ENCODE measurements at places on chromosomes 1 and 21.

DNA sequence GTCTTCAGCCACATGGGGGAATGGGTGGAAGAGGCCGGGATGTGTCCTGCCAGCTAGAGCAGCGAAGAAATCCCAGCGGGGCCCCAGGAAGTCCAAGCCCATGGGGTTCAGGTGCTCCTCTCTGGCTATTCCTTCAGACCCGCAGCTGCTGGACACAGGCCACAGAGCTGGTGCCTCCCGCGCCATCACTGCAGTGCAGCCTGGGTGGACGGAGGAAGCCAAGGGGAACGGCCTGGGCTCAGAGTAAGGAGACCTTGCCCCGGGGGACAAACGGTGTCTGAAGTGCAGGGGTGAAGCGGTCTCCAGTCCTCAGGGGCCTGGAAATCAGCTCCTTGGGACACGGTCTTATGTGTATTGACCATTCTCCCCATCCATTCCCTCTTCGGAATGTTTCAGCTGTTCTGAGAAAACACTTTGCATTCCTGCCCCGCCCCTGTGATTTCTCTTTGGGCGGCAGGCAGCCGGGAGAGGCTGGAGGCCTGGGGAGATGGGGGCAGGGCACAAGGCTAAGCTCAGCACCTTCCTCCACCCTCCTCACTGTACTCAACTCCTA lies 18.4 kb downstream of the MTHFR start:
- DNase-seq: no peak

- DNase-seq: no peak
Measured at GRCh38 chr1:78340006-78340405, 150.8 kb upstream of the PTGFR start.

DNA sequence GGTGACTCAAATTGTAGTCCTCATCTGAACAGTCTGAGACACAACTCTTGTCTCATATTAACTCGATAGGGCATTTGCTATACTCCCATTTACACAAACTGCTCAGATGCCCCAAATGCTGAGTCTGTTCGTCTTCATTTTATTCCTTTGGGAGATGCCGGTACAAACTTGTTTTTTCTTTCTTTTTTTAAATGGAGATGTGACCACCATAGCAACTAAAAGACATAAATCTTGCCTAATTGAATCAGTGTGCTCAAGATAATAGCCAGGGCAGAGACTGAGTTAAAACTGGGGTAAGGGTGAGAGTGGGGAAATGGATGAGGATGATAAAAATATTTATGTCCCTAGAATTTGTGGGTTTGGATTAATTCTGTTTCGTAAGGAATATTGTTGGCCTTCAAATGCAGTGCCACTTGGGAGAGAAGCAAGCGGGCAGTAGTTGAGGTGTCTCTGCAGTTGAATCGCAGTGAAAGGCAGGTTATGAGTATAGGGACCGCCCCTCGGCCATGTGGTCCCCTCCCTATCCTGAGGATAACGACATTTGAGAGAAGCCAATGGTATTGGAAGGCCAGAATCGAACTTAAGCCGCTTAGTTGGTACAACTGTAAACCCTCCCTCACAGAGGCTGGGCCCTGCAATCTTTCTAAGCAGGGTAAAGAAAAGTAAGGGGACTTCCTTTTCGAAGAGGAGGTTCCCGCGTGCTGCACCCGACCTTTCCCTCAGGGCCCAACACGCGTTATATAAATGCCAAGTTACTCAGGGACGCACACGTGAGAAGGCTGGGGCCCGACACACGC lies 859 bp upstream of the LRRC8B start:
- DNase-seq: peak; percentile 47

GRCh38 chr1:59543211-59543668 lies 246.3 kb downstream of the FGGY start:
- DNase-seq: no peak

DNA sequence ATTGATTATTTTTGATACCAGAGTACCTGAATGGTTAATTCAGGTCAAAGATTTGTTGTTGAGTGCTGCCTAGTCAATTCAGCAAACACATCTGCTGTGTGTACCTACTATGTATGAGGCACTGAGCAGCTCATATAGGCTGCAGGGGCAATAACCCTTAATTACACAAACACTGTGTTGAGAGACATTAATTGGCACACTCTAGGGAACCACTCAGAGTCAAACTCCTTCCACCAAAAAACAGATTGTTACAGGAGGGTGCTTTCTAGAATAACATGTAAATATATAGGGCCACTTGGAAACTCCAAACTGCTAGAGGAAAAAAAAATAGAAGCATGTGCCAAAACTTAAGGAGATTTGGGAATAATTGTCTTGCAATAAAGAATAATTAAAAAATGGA lies 31.3 kb downstream of the UBE2U start:
- peak; percentile 33 for DNase-seq

GRCh38 chr1:224499204-224499603 lies 64.6 kb upstream of the WDR26 start:
- DNase-seq: no peak

- no peak for DNase-seq
Measured at GRCh38 chr1:45516465-45516864, 5.2 kb downstream of the PRDX1 start.

GRCh38 chr1:27353166-27353565 lies 11.3 kb downstream of the SYTL1 start:
- no peak for DNase-seq

GRCh38 chr1:58460469-58460868 lies 86.1 kb downstream of the OMA1 start:
- no peak for DNase-seq

DNA sequence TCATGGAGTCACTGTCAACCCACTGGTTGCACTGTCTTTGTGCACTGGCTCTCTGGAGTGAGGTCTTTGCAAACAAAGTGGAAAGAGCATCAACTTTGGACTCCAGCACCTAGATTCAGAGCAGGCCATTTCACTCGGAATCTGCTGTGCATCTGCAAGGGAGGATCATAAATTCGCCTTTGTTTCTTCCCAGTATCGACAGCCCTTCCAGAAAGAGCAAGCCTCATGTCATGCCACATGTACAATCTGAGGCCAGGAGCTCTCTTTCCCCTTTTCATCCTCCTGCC lies 853 bp upstream of the PCSK9 start:
- no peak for DNase-seq

DNA sequence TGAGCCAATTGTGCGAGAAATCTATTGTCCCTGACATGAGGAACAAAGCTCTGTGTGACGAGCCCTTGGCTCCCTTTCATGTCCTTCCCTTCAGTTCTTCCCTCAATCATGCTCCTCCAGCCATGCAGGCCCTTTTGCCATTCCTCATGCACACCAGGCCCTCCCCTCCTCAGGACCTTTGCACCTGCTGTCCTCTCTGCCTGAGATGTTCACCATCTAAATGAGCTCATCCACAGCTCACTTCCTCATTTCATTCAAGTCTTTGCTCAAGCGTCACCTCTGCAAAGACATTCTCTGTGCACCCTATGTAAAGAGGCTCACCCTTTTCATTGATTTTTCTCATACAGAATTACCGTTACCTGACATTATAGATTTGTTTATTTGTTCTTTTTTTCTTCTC lies 43.7 kb downstream of the C8B start:
- DNase-seq: no peak

DNA sequence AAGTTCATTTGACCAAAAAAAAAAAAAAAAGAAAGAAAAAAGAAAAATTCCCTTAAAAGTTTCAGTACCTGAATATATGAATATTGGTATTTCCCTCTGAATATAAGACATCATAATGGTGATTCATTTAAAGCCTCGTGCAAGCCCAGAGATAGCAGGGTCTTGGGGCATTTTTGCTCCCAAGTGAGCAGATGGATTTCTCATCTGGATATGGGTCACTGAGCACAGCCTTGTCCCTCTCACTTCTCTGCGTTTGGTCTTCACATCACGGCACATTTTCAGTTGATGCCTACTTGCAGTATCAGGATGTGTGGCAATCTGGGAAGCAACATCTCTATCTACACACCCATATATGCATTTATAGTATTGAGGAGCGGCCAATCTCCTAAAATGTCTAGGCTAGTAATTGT lies 12.7 kb downstream of the CD58 start:
- no peak for DNase-seq

DNA sequence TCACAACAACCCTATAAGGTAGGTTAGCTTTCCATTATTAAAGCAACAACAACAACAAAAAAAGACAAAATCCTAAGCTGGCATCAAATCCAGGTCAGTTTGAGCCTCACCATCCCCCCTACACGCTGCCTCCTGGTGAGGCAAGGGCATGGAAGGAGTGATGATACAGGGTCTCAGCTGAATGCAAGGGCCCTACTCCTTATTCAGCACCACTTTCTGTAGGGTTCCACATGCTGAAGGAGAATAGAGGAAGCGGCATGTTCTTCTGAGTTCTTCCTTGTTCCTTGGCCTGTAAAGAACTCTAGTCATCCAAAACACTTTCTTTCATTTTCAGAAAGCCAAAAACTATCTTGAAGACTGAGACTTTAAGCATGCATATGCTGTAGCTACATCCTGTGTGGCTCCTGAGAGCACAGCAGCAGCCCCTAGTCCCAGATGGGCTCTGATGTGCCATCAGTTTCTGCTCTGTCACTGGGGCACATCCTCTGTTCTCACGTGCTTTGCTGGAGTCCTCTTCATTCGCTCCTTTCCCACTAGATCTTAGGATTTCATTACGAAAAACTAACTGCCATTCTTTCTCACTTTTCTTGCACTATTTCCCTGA lies 6.2 kb downstream of the ILDR2 start:
- DNase-seq: no peak

- peak; percentile 29 for DNase-seq
Measured at GRCh38 chr21:41242238-41242829, 74.3 kb upstream of the FAM3B start.

DNA sequence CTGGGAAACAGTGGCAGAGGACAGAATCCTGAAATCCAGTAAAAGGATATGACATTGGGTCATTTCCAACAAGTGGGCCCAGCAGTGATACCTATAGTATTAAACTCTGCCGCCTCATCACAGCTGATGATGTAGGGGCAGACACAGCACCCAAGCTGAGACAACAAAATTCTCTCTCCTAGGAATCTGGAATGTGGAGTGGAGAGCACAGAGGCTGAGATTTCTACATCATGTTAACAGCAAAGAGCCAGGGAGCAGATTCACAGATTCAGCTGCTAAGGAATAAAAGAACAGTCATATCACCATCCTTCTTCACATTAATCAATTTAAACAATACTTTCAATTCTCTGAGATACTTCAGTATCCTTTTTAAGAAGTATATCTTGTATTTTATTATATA lies 61.9 kb downstream of the CRP start:
- no peak for DNase-seq

GRCh38 chr1:44346184-44346583 lies 8.9 kb downstream of the ERI3 start:
- DNase-seq: no peak

DNA sequence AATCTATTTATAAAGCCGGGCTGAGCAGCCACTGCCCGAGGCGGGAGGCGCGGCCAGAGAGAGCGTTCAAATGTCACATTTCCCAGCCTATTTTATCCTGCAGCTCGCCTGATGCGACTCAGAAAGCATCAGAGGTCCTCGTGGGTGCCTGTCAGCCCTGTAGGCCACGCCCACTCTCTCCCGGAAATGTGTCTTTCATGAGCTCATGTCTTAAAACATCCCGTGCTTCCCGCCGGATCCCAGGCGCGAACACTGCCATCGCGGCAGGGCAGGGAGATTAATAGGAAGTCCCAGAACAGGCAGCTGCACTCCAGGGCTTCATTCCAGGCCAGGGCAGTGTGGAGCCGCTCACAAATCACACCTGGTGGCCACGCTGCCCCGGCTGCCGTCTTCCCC lies 117.5 kb downstream of the PRDM16 start:
- DNase-seq: no peak

- DNase-seq: no peak
Measured at GRCh38 chr1:80534606-80535360, 1266.0 kb upstream of the ADGRL2 start.

- DNase-seq: no peak
Measured at GRCh38 chr1:60402216-60402615, 328.6 kb upstream of the C1orf87 start.

DNA sequence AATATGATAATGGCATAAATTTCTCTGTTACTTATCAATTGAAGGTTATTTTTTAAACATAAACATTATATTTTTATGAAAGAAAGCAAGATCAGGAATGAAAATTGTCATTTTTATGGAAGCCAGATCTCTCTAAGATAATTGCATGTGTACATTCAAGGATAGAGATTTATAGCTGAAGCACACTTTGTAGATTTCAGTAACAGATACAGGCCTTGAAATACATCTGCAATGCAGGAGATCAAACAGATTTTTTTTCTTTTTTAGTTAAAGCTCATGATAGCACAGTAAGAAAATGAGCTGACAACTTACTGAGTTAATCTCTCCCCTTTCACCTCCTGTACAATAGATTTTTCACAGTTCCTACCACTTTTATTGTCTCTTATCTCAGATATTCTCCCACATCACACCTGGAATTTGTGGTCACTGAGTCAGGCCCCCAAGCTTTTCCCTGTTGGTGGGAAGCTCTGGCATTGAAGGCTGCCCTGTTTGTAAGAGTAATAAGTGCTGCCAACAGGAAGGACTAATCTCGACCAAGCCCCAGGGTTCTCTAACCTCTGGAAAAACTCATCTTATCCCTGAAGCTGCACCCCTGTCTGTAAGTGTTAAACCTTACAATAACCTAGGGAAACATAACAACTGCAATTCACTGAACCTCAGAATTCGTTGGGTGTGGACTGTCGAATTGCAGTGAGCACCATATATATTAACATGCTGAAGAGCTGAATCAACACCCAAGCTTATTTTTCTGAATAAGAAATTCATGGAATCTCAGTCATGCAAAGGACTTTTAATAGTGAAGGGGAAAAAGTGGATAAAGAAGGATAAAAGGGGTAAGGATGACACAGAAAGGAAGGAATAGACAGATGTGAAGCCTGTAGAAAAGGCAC lies 599.0 kb downstream of the LMO4 start:
- no peak for DNase-seq

GRCh38 chr1:110130989-110131388 lies 18.7 kb downstream of the UBL4B start:
- DNase-seq: peak; percentile 64

- no peak for DNase-seq
Measured at GRCh38 chr1:8540261-8540941, 222.5 kb downstream of the SLC45A1 start.

- no peak for DNase-seq
Measured at GRCh38 chr1:71533950-71534349, 453.1 kb upstream of the ZRANB2 start.

- no peak for DNase-seq
Measured at GRCh38 chr1:241654641-241655040, 2.6 kb downstream of the WDR64 start.

DNA sequence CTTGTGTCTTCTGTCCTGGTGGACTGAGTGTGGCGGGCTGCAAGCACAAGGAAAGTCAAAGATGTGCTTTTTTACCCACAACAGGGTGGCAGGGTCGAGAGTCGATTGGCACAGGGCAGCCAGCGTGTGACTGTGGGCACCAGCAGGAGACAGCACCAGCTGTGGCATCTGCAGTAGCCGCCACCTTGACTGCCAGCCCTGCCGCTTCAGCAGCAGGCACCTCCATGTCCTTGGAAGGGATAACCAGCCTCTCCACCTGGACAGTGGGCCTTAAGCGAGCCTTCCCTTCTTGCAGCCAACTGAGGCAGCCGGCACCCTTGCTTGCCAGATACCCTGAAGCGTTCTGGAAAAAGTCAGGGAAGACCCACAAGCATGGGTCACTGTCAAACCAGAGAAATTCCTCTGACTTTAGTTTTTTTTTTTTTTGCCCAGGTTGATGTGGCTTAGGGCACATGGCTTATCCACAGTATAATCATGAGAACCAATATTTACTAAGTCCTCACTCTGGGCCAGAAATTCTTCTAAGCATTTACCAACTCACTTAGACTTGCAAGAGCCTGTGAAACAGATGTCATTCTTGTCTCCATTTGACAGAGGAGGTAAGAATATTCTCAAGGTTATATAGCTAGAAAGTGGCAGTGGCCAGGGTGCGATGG lies 30.1 kb upstream of the PTGFRN start:
- no peak for DNase-seq

- peak; percentile 64 for DNase-seq
Measured at GRCh38 chr1:200410566-200410878, 686 bp upstream of the ZNF281 start.
